ENCODE measurements at places on chromosomes 11 and 22. TPM values are rescaled to one million over a fixed set of nuclear protein-coding genes. Genes with fewer than 3 reads are reported as not detected.

The TRIM6 gene
- total RNA-seq, result 2.5 TPM

The NPAS4 gene
- not detected for total RNA-seq

The PAMR1 gene
- 491 TPM for total RNA-seq

The CD3G gene
- total RNA-seq, result not detected

The TRIM49 gene
- not detected for total RNA-seq
